T follicular helper cell (primary cell): ENCODE measurements at places on chromosomes 5 and 9.

DNA sequence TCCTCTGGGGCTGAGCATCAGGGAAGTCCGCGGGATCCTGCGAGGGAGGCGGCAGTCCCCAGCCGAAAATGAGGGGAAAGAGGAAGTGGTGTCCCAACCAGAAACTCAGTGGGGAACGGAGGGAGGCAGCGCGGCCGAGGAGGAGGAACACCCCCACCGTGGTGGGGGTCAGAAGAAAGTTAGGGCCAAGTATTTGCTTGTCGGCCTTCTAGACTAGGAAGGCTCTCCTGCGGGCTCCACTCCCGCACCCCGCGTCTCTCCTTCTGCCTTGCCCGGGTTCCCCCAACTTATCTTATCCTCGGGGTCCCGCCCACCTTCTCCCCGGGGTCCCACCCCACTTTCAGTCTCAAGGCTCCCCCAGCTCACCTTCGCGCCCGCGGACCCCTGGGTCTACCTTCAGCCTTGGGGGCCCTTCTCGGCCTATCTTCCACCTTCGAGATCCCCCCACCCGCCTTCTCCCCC lies 557 bp upstream of the PHF2 start:
- DNase-seq: peak; percentile 38

DNA sequence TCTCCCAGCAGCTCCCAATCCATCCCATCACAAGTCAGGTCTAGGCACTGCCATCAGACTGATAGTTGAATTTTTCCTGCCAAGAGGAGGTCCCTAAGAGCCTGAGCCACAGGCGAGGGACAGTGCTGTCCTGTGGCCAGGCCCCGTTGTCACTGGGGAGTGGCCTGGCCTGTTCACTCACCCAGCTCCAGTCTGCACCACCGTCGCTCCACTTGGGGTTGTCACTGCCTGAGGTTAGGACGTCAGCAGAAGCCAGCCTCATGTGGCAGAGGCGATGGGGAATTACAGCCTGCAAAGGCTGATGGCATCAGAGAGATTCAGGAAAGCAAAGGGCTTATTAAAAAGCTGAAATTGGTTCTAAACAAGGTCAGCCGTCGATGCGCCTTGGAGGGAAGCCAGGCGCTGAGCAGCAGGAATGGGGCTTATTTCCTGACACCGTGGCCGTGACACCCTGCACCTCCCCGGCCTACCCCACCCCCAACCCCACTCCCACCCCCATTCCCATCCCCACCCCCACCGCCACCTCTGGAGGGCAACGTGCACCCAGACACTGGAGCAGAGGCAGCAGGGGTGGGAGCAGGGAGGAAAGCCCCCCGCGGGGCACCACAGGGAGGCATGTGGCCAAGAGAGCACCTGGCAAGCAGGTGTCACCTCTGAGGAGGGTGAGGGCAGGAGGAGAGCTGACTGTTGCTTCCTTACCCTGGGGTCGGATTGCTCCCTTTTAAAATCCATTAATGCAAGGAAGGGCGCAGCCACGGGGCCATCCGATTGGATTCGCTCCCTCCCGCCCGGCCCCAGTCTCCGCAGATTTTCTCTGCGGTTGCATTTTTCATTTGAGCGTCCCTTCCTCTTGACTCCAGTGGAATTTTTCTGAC lies 3.1 kb upstream of the DBH start:
- no peak for DNase-seq

- no peak for DNase-seq
Observed at GRCh38 chr9:99004115-99004514, 60.4 kb downstream of the COL15A1 start.

- no peak for DNase-seq
Observed at GRCh38 chr5:169248996-169249395, 51.9 kb downstream of the SLIT3 start.

GRCh38 chr5:178423901-178424809 lies 166.0 kb downstream of the COL23A1 start:
- DNase-seq: no peak
